ENCODE measurements at places on chromosomes 4 and X.

DNA sequence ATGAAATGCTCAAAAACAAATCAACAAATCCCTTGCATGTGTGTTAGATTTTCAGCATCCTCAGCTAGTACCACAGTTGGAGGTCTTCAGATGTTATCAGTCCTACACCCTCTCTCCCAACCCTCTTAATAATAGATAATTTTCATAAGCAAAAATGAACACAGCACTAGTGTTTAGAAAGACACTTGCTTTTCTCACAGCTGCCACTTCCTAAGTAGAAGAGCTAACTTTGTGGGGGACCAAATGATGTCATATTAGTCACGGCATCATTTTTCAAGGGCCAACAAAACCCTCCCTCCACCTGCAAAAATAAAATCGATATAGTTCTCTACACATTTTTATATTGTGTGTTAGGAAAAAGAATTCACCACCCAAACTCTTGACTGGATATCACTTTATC, 163.5 kb upstream of the GYPA start:
- DNase-seq, result no peak

DNA sequence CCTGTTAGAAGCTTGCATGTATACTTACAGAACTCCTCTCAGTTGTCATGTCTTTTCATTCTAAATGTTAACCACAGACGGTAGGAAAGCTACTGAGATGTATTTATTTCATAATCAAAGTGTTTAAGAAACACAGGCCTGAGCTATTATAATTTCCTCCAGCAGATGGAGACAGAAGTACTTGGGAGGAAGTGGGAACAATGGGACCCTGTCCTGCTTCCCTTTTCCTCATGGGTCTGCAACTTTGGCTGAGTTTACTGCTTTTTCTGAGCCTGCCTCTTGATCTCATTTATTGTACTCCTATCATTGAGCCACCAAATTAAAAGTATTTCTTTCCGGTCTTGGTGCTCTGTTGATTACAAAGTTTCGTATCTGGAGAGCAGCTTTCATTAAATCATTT, 67.7 kb upstream of the SPANXN2 start:
- no peak for DNase-seq

- no peak for DNase-seq
These were observed 44.9 kb downstream of the CCNG2 start for GRCh38 chr4:77201857-77202256.

DNA sequence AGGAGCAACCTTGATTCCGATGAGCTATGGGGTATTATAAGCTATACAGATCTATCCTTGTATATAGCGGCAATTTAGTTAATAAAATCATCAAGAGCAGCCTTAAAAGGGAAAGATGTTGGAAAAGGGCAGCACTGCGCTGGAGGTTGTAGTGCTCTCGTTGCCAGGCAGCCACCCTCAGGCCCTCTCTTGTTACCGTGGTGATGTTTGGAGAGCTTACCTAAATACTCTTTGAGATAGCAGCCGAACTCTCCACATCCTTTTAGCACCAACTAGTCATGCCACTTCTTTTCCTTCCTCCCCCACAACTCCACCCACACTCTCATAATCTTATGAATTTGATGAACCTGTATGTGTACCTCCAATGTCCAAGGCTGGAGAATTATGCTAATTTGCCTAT, 3.8 kb upstream of the RADX start:
- no peak for DNase-seq

DNA sequence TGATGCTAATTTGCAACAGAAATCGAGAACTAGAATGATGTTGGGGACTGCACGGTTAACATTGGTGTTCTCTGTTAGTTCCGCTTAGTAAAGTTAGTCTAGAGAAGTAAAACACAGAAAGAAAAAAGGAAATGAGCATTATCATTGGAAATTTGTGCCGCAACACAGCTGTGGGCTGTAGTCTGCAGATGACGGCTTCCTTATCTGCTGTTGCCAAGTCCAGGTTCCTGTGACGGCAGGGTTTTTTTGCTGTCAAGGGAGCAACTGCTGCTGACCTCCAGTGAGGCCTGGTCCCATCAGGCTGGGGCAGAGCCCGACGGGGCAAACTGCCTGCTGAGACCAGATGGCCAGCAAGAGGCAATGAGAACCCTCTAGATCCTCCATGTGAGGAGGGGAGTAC, 38.9 kb upstream of the PHEX start:
- no peak for DNase-seq

DNA sequence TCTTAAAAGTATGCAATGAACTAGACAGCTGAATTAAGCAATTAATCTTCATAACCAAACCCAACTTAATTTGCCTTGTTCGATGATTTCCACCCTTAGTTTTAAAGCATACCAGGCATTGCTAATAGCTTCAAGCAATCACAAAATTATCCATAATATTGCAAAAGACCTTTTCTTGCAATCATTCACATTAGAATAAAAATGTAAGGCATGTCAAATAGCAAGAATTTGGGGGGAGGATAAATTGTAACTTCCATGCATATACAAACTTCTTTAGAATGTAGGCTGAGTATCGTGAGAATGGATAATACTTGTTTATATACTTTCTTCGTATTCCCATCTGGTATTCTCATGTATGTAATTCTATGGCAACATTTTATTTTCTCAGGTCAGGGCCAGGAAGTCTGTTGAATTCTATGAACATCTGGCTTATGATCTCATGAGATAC, 28.7 kb upstream of the BMP2K start:
- no peak for DNase-seq

- no peak for DNase-seq
These were observed 515.7 kb downstream of the RPA4 start for GRCh38 chrX:97399400-97399799.

GRCh38 chrX:131728295-131729145, 184.6 kb downstream of the OR13H1 start:
- DNase-seq, result peak; percentile 90

- DNase-seq, result no peak
These were observed 148.2 kb upstream of the RPS6KA3 start for GRCh38 chrX:20414762-20415445.

GRCh38 chr4:100098681-100099080, 91.6 kb downstream of the DDIT4L start:
- DNase-seq, result no peak

DNA sequence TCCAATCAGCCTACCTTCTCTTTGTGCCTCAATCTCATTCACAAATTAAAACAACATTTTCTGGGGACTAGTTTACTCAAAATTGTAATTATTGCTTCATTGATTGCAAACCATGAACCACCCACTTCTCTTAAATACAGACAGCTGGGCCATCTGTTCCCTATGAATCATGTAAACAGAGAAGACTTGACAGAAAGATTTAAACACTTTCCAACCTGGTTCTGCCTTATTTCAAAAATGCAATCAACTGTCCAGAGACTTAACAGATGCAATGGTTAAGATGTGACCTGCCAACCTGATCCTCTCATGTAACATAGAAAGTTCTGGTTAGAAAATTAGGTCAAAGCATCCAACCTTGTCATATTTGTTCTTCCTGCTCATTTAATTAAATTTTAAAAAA, 20.8 kb upstream of the SERTM2 start:
- no peak for DNase-seq

DNA sequence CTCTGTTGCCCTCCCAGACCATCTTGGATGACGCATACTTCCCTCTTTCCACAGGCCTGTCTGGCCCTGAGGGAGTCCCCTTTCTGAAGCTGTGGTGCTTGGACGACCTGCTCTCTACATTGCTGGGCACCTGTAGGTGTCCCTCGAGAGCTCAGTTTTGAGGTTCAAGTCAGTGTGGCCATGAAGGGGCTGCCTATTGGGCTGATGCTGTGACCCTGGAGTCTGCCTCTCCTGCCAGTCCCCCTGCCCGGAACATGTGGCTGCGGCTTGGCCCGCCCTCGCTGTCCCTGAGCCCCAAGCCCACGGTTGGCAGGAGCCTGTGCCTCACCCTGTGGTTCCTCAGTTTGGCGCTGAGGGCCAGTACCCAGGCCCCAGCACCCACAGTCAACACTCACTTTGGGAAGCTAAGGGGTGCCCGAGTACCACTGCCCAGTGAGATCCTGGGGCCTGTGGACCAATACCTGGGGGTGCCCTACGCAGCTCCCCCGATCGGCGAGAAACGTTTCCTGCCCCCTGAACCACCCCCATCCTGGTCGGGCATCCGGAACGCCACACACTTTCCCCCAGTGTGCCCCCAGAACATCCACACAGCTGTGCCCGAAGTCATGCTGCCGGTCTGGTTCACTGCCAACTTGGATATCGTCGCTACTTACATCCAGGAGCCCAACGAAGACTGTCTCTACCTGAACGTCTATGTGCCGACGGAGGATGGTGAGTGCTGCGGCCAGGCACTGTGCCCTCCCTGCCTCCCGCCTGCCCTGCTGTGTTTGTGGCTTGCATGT, 3.0 kb downstream of the NLGN3 start:
- no peak for DNase-seq

GRCh38 chr4:105707782-105708180, 708 bp downstream of the INTS12 start:
- DNase-seq, result no peak

- DNase-seq, result no peak
These were observed 371.4 kb upstream of the TECRL start for GRCh38 chr4:64780664-64781063.

- no peak for DNase-seq
These were observed 42.6 kb upstream of the PARM1 start for GRCh38 chr4:74890341-74890740.

- no peak for DNase-seq
These were observed 53.8 kb upstream of the TBC1D14 start for GRCh38 chr4:6855692-6856297.

DNA sequence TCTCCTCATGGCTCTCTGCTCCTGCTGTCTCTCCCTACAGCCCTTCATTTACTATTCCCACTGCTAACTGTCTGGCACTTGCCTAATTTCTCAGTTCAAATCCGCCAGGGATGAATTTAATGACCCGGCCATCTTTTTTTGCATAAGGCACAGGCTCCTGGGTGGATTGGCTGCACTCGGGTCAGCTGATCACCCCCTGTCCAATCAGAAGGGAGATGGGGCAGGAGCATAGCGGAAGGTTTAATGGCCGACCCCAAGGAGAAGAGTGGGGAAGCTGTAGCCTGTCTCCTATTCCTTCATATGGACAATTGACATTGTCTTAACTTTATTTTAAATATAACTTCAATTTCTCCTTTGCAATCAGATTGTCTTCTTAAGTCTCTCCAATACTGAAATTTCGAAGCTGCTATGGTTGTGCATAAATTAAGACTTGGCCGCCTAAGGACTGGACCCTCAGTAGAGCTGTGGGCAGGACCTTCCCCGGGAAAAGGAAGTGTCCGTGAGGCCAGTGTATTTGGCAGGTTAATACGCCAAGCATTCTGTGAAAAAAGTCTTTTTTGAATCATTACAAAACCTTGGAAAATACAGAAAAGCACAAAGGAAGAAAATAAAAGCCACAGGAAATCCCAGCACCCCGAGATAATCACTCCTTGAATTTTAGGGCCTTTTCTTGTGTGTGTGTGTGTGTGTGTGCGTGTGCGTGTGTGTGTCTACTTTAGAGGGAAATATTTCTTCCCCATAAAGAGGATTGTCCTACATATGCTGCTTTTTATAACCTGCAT, 55.5 kb downstream of the SMIM20 start:
- DNase-seq, result no peak

DNA sequence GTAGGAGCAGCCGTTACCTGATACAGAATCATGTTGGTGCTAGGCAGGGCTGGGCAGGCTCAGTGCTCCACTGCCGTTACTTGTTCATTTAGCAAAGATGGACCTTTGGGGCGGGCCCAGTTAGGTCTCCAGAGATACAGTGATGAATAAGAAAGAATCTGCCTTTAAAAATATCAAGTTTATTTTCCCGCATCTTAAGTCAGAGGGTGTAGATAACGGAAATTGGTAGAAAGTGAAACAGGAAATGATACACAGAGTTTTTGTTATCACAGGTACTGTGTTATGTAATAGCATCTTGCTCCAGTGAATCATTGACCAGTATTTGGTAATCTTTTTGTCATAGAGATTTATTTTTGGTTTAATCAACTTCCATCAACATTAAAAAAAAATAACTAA, 5.5 kb downstream of the TMEM131L start:
- DNase-seq, result no peak

DNA sequence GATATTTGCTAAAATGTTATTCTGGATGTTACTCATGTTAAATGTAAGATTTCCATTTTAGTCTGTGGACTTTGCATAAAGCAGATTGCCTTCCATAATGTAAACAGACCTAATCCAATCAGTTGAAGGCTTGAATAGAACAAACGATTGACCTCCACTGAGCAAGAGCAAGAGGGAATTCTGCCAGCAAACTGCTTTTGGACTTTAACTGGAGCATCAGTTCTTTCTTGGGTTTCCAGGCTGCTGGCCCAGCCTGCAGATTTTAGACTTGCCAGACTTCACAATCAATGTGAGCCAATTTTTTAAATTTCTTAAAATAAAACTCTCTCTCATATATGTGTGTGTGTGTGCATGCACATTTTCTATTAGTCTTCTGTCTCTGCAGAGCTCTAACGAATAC, 1248.8 kb downstream of the ADGRL3 start:
- DNase-seq, result no peak

DNA sequence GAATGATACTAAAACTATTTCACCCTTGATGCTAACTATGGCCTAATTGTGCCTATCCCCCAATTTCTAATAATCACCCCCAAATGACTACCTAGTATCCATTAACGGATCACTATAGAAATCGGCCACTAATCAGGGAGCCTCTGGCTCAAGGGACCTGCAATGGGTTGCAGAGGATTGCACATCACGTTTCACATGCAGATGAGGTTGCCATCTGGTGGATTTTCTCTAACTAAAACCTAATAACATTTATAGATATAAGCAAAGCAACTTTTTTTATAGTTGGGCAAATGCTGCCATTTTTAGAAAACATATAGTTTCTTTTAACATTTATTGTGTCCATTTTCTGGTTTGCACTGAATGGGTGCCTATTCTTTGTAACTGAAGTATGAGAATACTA, 28.3 kb upstream of the ALG13 start:
- DNase-seq, result no peak

- no peak for DNase-seq
These were observed 67.8 kb downstream of the ZNF674 start for GRCh38 chrX:46477435-46477834.

GRCh38 chrX:33333271-33333670, 121.9 kb upstream of the DMD start:
- DNase-seq, result no peak

- no peak for DNase-seq
These were observed 357.9 kb downstream of the PPP3CA start for GRCh38 chr4:100989401-100989800.

DNA sequence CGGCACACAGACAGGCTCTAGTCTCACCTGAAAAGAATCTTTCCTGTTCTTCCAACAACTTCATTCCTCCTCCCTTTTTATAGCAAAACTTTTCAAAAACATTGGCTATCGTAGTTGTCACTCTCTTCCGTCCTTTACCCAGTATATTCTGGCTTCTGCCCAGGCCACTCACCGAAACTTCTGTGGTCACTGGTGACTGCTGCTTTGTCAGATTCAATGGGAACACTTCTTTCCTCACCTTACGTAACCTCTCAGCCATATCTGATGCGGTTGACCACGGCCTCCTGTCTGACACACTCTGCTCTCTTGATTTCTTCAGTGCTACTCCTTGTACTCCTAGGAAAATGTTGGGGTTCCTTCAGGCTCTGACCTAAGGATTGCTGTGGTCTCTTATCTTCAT, 9.2 kb upstream of the RNF150 start:
- no peak for DNase-seq

- no peak for DNase-seq
These were observed 182.0 kb upstream of the FAM241A start for GRCh38 chr4:111963158-111963700.

GRCh38 chrX:78329486-78329885, 2.1 kb upstream of the CYSLTR1 start:
- DNase-seq, result no peak

GRCh38 chr4:174934360-174934759, 16.2 kb downstream of the ADAM29 start:
- no peak for DNase-seq

Measured in ureter (tissue), 1 donor.